ENCODE measurements at places on chromosomes 1 and 21.

GRCh38 chr1:103513711-103514110 is 11.8 kb upstream of the RNPC3 start:
- no peak for DNase-seq

DNA sequence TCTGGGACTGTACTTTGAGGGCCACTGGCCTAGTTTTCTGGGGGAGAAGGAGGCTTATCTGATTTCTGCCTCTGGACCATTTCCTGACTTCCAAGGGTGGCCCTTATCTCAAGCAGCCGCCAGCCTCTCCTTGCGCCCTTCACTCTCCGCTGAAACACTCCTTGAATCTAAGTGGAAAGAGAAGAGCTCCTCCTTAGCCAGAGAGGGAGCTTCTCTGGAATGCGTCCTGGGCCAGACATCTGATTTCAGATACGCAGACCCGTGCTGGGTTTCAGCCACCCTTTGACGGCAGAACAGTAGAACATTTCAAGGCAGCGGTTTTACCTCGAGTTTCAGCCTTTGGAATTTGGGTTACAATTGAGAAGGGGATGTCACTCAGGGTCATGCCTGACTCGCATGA is 308.0 kb downstream of the CAMTA1 start:
- DNase-seq, result no peak

DNA sequence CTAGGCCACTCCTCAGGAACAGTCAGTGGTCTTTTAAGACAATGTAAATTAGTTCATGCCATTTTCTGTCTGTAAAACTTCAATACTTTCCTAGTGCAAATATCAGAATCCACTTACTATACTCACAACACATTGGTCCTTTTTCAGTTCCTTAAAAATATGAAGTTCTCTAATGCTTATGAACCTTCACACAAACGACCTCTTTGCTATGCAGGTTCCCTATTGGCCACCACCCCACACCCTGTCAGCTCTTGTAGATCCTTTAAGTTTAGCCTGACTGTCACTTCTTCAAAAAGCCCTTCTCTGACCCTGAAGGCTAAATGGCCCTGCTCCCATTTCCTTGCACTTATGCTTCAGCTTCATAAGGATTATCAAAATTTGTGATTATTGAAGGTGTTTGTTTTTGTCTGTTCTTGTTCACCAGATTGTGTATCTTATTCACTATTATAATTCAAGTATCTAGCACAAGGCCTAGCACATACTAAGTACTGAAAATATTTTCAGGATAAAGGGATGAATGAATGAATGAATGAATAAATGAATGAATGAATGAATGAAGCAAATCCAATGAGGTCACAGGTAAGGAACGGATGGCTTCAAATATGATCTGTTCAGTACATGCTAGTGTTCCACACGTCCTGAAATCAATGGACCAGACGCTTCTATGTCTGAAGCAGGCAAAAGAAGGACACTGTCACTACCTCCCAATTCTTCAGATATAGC is 373.9 kb downstream of the VAV3 start:
- DNase-seq, result no peak

DNA sequence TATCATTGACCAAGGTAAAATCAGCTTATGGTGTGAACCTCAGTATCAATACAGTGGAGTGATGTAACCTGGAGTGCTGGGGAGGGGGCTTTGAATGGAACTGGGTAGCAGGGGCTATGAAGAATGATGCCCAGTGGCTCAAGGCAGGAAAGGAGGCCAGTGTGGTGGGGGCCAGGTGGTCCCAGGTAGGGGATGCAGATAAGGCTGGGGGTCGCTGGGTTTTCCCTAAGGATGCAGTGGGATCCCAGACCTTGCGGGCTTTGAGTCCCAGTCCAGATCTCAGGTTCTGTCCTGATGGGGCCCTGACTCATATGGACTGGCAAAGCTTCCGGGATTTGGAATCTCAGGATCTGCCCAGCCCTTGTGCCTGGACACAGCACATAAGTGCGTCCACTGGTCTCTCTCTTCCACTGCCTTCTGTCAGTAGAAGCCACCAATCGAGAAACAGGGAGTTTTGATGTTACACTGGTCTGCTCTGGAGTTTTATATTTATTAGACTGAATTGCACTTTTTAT is 52.0 kb downstream of the S100B start:
- DNase-seq, result no peak

DNA sequence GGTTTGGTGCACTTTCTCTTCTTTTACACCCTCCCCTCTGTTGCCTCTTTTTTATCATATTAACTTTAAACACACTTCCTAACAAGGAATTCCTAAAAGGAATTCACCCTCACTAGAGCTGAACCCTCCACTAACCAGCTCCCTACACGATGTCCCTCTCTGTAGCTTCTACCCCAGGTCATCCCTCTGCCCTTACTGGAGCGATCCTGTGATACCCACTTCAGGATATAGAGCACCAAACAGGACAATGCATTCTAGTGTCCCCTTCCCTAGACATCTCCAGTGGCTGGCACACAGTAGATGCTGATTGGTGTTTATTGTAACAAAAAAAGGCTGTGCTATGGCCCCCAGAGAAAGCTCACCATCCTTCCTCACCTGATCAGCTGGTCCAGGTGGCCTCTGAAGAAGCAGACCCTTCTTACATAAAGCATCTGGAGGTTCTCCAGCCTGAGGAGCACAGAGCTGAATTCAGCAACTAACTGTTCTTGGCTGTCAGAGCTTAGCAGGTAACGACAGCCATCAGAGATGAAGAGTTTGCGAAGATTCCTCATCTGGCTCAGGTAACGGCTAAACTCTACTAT is 1.4 kb downstream of the PRAMEF18 start:
- DNase-seq, result no peak

GRCh38 chr1:186143481-186143880 is 231.6 kb downstream of the TPR start:
- no peak for DNase-seq

DNA sequence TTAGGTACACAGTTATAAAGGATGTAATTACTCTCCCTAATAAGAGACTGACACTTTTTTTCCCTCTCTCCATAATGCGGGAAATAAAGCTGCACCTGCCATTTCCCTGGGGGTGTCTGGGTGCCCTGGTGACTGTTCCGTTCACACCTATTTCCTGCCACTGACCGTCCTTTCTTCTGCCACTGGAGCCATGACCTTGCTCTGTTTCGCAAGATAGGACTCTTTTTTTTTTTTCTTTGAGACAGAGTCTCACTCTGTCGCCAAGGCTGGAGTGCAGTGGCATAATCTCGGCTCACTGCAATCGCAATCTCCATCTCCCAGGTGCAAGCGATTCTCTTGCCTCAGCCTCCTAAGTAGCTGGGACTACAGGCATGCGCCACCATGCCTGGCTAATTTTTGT is 66.1 kb upstream of the SERBP1 start:
- no peak for DNase-seq

DNA sequence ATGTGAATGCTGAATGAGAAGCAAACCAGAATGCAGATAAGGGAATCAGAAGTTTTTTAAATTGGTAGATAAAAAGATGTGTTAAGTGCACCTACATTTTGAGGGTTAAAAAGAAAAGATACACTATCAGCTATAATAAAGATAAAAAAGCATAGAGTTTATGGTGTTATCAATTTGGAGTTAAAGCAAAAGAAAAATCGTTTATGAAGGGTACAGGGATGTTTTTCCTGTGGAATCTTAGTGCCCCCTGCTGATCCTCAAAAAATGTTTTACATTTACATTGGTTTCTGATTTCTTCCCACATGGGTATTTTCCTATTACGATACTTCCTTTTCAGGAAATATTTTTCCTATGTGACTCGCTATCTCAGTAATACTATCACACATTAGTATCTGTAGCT is 293.5 kb downstream of the MRPL39 start:
- DNase-seq, result no peak

DNA sequence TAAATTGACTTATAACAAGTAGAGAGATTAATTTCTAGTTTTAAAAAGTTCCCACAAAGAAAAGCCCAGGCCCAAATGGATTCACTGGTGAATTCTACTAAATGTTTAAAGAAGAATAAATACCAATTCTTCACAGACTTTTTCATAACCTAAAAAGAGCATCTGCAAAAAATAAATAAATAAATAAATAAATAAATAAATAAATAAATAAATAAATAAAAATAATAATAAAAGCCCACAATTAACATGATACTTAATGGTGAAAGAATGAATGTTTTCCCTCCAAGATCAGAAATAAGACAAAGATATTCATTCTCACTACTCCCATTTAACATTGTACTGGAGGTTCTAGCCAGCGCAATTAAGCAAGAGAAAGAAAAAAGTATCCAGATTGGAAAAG is 97.6 kb upstream of the KAZN start:
- no peak for DNase-seq

- no peak for DNase-seq
Measured at GRCh38 chr1:29341936-29342335, 105.6 kb downstream of the PTPRU start.

DNA sequence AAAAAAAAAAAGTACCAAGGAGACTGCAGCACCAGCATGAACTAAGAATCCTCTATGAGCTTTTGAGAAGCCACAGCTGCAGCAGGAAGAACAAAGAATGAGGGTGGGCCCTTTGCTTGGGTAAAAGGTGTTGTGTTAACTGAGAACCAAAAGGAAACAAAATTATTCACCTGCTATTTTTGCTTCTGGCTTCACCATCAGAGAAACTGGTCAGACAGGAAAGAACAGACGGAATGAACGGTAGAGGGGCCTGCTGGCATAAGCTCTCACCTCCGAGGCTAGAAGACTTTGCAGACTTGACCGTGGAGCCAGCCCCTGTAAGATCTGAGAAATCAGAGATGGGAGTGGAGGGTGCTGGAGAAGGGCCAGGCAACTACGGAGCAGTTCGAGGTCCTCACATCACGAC is 27.6 kb downstream of the IL10RB start:
- DNase-seq, result no peak

- DNase-seq, result no peak
Measured at GRCh38 chr1:176177764-176178163, 29.3 kb downstream of the COP1 start.

DNA sequence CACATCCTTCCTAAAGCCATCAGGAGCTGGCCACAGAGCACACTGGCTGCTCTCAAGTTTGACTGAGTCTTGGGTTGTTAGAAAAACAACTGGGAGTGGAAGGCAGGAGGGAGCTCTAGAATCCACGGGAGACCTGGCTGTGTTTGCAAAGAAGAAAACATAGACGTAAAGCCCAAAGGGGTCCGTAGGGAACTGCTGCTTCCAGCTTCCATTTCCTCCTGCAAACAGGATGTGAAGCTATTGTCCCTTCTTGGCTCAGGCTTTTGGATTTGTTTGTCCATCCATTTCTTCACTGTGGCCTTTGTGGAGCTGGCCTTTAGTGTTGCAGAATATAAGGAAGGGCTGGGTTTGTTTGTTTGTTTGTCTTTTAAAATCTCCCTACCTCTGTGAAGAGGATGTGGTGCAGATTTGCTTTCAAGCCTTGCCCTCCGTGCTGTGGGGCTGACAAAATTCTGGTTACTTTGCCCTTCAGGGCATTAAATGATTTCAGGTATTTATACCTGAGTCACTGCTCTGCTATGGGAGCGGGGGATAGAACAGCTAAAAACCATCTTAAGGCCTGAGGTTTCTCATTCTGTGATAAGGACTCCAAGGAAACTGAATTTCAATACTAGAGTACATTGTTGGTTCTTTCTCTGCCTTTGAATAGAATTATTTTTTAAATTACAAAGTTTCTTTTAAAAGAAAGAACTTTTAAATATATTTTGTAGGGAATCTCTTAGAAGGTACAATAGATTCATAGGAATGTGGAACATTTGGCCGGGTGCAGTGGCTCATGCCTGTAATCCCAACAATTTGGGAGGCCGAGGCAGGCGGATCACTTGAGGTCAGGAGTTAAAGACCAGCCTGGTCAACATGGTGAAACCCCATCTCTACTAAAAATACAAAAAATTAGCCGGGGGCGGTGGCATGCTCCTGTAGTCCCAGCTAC is 74.3 kb downstream of the MPZL1 start:
- no peak for DNase-seq

DNA sequence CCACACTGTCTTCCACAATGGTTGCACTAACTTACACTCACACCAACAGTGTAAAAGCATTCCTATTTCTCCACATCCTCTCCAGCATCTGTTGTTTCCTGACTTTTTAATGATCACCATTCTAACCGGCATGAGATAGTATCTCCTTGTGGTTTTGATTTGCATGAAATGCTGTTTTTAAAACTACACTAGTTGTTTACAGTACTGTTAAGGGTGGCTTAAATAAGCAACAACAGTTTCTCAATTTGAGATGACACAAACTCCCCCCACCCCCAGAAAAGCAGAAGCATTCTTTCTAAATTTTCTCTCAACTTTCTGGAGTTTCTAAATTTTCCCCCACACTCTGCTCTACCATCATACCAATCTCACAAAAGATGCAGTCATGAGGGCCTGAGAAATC is 7.1 kb upstream of the SLAMF7 start:
- DNase-seq, result no peak

- no peak for DNase-seq
Measured at GRCh38 chr1:203031467-203031866, 5.2 kb downstream of the PPFIA4 start.

Measured in T-helper 9 cell (primary cell).